ENCODE measurements at places on chromosomes 12 and 14. TPM values are rescaled to one million over a fixed set of nuclear protein-coding genes. Genes with fewer than 3 reads are reported as not detected.

GRCh38 chr12:6163416-6164060 is 36.7 kb upstream of the CD9 start:
- no peak for DNase-seq

DNA sequence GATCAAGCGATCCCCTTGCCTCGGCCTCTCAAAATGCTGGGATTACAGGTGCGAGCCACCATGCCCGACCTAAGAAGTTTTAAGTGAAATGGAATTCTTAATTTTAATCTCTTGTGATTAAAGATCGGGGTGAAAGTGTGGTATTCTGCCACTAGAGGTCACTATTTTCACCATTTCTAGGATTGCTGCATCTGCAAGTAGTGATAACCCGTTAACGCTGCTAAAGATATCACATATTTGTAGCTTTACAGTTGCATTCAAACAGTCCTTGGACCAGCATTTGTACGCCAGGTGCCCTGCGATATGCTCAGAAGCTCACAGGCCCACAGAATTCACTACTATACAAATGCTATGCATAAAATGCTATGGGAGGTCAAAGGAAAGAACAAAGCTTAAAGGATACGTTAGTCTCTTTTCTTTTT is 19.3 kb downstream of the CCDC62 start:
- no peak for DNase-seq

GRCh38 chr12:5072311-5072710 is 28.6 kb downstream of the KCNA5 start:
- no peak for DNase-seq

Gene SLC24A4
- polyA plus RNA-seq = 3.6 TPM

DNA sequence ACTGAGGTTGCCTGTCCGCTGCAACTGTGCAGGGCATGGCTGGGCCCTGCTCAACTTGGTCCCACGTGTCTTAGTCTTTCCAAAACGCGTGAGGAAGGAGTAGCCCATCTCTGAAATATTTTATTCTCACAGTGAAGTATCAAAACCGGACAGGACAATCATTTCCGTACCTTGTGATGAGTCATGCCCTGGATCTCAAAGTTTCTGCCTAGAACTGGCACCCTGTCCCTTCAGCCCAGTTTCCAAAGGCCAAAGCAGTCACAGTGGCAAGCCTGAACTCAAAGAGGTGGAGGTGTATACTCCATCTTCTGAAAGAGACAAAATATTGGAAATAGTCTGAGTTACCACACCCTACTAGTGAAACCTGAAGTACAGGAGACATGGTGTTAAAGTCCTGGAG is 28.5 kb upstream of the SRGAP1 start:
- DNase-seq = no peak

- no peak for DNase-seq
These were observed 5.5 kb upstream of the OAS1 start for GRCh38 chr12:112901271-112901670.

Gene SLC41A2
- 21.9 TPM for polyA plus RNA-seq

DNA sequence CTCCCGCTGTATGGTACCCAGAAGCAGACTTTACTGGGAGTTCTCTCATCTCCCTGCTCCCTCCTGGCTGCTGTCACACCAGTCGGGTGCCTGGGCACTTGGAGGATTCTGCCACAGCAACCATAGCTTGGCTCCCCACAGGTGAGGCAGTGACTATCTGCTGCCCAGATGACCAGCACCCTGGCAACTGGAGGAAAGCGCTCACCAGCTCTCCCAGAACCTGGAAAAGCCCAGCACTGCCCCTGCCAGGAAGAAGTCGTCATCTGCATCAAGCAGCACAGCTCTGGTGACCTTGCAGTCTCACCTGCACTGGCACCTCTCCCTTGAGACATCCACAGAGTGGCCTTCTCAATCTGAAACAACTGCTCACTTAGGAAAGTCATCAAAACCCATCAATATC is 31.9 kb upstream of the TC2N start:
- DNase-seq = no peak

Gene AHSA1
- polyA plus RNA-seq = 303 TPM
